Liver (tissue), 10 donors: ENCODE measurements at places on chromosomes 2 and 18. TPM values are rescaled to one million over a fixed set of nuclear protein-coding genes. Genes with fewer than 3 reads are reported as not detected.

GRCh38 chr18:55584201-55584600 is 3.8 kb downstream of the TCF4 start:
- DNase-seq, result no peak

The CFC1 gene
- total RNA-seq, result not detected

GRCh38 chr2:11552260-11552638 is 18.4 kb downstream of the GREB1 start:
- no peak for DNase-seq

DNA sequence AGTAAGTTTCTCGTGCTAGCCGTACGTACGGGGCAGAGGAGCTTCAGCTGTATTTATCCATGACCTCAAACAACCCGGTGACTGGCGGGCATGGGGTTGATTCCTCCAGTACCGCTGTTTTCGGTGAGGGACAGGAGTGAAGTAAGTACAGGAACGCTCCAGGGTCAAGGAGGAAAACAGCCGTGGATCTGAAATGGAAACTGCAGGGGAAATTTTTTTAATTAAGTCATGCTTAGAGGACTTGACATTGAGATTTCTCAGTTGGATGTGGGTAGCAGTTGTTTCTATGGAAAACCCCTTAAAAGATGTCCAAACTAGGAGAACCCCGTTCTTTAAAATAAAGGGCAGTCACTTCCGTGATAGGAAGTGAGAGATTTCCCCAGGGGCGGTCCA is 1.2 kb downstream of the RAB12 start:
- no peak for DNase-seq
